Neural crest cell (in vitro differentiated cells): ENCODE measurements at places on chromosomes 1 and 21.

- DNase-seq: no peak
Observed at GRCh38 chr1:59265622-59266021, 31.3 kb upstream of the FGGY start.

DNA sequence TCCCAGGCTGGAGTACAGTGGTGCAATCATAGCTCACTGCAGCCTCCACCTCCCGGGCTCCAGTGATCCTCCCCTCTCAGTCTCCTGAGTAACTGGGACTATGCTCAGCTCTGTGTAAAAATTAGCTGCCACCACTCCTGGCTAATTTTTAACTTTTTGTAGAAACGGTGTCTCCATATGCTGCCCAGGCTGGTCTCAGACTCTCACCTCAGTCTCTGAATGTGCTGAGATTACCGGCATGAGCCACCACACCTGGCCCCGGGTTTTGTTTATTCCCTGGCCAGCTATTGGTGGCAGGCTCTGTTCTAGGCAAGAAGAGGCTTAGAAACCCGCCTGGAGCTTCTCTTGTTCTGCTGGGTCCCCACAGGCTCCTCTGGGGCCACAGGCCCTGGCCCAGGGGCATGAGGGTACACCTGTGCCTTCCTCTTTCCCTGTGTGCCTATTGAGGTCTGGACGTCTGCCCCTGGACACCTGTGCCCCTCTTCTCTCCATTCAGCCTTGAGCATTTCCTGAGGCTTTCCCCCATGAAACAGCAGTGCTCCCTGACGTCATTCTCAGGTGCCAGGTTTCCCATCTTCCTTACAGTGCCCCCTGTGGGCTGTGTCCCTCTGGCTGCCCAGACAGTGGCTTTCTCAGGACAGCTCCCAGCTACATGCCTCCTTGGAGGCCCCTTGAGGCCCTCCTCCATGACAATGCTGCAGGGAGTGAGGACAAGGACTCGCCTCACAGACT lies 57.5 kb downstream of the PCP4 start:
- DNase-seq: no peak

DNA sequence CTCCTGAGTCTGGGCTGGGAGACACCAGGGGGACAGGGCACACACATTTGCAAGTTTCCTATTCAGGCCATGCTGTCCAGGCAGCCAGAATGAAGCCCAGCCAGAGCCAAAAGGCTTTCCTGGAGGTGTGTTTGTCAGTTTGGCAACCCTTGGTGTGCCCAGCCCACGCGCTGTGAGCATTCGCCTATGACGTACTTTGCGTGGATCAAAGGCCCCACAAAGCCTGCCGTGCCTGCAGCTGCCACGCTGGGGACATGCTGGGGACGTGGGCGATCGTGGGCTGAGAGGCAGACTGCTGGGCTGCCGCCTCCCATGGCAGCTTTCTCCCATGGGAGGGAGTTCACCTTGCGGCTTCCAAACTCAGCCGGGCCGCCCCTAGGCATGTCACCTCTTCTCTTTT lies 57.5 kb downstream of the CD247 start:
- no peak for DNase-seq

- no peak for DNase-seq
Observed at GRCh38 chr21:26280775-26281174, 110.2 kb upstream of the APP start.

DNA sequence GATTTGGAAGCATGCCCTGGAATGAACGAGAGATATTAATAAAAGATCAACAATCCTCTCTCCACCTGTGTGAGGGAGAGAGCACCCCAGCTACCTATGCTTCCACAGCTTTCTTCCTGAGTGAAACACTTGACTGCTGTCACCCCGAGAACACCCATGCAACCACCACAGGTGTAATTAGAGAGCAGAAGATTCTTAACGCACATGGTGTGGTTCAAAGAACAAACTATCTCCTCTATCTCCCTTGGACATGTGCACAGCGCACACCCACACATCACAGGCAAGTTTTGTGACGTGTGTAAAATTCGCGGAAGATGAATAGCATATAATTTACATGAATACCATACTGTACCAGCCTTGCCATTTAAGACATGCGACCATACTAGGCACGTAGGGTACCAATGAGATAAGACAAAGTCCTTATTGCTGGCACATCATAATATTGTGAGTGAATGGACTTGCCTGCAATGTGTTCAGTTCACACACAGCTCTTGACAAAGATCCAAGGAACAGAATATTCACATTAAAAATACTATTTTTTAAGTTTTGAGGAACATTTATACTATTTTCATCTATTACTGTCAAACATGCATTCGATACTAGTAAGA lies 11.6 kb downstream of the ERRFI1 start:
- DNase-seq: no peak

- no peak for DNase-seq
Observed at GRCh38 chr1:36320291-36320761, 3.1 kb downstream of the EVA1B start.

- DNase-seq: no peak
Observed at GRCh38 chr1:93111561-93111960, 32.5 kb downstream of the MTF2 start.

GRCh38 chr1:43296207-43296606 lies 4.6 kb upstream of the TIE1 start:
- no peak for DNase-seq

DNA sequence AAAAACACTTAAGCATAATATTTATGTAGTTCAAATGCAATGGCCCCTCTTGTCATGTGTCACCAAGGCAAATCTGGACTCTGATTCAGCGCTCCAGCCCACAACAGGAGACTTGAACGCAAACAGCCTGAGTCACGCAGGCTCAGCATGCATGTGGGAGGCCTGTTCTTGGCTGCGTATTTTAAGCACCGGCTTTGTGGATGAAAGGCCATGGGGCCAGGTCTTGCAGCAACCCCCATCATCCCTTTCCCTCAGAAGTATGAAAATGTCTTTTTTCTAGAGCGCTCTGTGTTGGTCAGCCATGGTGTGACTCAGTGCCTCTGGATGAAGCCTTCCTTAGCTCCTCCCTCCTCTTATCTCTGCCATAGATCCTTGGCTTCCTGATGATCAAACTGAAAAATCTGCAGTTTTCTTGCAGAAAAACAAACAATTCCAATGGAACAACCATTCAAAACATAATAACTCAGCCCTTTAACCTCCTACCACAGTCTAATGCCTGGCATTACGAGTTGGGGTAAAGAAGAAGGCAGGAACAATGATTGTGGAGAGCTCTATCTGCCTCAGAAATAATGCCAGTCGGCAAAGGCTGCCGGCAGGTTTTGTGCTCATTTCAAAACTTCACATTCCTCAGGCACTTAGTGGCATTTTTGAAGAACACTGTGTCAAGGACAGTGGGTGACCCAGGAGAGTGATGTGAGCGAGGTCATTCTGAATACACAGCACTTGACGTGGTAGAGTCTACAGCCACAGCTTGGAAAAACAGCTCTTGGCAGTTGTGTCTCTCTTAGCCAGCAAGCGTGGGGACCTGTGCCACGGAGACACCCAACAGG lies 167.5 kb downstream of the CLIC6 start:
- DNase-seq: no peak

DNA sequence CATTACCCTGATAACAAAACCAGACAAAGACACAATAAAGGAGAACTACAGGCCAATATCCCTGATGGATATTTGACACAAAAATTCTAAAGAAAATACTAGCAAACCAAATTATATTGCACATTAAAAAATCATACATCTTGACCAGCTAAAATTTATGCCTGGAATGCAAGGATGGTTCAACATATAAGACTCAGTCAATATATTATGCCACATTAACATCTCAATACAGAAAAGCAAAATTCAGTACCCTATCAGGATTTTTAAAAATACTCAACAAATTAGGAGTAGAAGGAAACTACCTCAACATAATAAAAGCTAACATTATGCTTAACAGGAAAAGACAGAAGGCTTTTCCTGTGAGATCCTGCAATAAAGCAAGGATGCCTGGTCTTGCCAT lies 177.1 kb downstream of the MAGI3 start:
- DNase-seq: no peak

DNA sequence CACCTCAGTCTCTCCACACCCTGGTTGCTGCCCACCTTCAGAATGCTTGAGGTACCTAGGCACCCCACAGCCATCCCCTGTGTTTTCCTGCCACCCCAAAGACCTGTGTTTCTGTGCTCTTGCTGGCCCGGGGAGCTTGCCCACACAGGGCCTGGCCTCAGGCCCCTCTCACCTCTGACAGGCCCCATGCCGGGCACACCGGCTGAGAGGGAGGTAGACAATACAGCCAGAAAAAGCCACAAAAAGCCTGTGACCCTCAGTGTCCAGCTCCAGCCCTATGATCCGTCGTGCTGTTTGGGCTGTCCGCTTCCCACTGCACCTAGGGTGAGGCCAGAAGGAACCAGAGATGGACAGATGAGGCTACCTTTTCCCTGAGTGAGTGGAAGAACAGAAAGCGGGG lies 11.4 kb downstream of the SEMA6C start:
- DNase-seq: no peak

DNA sequence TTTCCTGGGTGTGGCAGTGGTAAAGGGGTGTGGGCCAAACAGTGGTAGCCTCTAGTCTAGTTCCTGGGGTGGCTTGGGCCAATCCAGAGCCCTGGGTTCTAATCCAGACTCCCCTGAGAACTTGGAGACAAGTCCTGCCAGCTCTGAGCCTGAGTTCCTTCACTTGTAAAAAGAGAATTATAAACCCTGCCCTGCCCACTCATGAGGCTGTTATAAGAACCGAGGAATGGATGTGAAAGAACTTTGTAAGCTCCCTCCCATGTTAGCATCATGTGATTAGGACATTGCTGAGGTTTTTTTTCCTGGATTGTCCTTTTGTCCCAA lies 131.0 kb downstream of the RRAGC start:
- no peak for DNase-seq

DNA sequence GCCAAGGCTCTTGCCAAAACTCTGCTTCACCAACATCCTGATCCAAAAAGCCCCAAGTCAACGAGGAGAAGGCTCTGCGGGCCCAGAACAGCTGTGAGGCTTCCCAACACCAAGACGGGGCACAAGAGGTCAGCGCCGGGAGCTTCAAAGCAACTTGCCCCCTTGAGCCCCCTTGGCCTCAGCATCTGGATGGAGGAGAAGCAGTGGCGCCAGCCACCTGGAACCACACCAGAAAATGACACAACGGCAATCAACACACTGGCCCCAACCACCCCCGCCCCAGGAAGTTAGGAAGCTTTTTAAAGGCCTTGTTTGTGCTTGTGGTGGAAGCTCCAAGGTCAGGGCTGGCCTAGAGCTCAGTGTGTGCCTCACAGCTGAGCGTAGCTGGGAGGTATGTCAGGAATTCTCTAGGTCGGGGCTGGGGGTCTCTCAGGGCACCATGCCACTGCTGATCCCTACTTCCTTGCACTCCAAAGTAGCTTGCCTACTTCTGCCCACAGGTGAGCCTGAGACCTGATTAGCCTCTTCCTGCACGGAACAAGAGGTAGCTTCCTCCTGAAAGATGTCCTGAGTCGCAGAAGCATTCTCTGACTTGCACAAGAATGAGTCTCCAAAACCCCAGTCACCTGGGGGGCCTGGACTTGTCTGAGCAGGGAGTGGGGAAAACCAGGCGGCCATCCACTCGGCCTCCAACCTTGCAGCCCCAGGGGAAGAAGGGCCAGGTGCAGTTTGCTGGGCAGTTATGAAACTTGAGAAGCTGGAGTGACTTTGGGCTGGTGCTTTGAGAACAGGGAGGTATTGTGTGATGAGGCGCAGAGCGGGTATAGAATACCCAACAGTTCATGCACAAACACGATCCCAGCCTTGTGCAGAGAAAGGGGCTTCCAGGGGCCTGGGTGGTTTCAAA lies 9.7 kb upstream of the SRP9 start:
- DNase-seq: no peak

- DNase-seq: no peak
Observed at GRCh38 chr1:221418346-221418745, 323.5 kb downstream of the DUSP10 start.

DNA sequence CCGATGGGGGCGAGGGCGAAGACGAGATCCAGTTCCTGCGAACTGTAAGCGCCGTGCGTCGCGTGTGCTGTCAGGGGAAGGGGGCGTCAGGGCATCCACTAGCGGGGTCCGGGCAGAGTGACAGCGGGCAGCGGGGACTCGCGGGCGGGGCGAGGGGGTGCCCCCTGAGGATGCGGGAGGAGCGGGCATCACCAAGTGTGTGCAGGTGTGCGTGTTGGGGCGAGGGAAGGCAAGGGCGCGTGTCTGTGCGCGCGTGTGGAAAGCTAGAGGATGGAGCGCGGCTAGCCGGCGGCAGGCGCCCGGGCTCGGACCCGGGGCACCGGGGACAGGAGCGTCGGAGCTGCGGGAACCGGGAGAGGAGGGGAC lies 525 bp downstream of the RYR2 start:
- no peak for DNase-seq

- no peak for DNase-seq
Observed at GRCh38 chr1:234206651-234207284, 166.5 kb upstream of the COA6 start.

DNA sequence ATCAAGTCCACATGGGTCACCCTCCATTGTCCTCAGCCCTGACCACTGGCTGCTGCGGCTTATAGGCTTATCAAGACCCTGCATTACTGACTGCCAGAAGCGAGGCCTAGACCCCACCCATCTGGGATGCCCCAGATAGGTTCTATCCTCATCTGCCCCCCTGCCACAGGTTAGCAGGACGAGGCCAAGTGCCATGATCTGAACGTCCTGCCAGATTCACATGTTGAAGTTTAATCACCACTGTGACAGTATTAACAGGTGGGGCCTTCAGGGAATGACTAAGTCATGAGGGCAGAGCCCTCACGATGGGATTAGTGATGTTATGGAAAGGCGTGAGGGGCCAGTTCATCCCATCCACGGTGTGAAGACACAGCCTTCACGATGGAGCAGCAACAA lies 6.2 kb upstream of the CPLANE2 start:
- DNase-seq: no peak

- DNase-seq: no peak
Observed at GRCh38 chr1:94332516-94332915, 85.7 kb upstream of the ABCD3 start.

- no peak for DNase-seq
Observed at GRCh38 chr1:236491469-236492136, 32.2 kb upstream of the LGALS8 start.

GRCh38 chr1:36136535-36136934 lies 11.5 kb upstream of the COL8A2 start:
- no peak for DNase-seq

DNA sequence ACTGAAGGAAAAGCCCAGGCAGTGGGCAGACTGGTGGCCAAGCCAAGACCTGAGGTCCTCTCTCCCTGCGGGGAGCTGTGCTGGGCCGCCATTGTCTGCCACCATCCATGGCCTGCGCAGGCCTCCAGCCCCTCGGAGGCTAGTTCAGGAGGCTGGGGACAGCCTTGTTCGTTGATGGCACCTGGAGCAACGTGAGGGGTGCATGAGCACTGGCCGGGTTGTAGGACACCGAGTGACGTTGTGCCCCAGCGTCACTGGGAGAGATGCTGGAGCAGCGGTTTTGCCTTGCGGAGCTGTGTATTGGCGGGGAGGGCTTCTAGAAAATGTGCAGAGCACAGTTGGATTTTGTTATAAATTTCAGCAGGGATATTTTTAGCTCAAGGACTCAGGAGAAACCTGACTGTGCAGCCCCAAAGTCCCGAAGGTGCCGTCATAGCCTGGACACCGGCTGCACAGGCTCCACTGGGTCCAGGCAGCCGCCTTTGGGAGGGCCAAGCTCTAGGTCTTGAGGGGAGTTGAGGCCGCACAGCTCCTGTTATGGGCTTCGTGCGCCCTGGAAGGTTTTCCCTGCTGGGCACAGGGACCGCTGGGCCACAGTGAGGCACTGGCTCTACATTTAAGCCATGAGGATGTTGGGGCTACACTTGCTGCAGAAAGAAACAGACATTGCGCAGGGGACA lies 48.2 kb upstream of the ADARB1 start:
- DNase-seq: no peak
